ENCODE measurements at places on chromosomes 7 and 10.

DNA sequence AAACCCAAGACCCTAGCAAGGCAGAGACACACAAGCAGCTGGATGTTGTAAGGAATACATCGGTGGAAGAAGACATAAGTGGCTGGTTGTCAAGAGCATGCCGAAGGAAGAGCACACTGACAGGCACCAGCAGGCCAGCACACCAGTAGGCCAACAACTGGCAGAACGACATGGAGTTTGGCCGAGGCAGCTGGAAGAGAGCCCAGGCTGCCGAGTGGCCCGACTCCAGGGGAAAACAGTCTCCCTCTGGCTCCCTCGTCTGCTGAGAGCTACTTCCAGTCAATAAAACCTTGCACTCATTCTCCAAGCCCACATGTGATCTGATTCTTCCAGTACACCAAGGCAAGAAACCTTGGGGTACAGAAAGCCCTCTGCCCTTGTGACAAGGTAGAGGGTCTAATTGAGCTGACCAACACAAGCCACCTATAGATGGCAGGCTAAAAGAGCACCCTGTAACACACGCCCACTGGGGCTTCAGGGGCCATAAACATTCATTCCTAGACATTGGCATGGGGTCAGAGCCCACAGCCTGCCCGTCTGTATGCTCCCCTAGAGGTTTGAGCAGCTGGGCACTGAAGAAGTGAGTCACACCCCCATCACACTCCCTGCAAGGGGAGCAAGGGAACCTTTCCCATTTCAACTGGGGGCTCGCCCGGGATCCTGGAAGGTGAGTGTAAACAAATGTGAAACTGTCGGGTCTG is 14.7 kb upstream of the TNS3 start:
- peak; percentile 45 for DNase-seq

DNA sequence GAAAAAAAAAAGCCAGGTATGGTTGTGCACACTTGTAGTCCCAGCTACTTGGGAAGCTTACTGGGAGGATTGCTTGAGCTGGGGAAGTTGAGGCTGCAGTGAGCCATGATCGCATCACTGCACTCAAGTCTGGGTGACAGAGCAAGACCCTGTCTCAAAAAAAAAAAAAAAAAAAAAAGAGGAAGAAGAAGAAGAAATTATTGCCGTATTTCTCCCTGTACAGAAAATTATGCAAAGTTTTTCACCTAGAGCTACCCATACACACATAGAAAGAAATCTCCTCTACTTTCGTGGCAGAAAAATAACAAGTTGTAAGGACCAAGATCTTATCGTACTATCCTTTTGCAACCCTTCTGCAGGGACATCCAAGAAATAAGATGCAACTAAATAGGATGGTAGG is 25.5 kb downstream of the AKR1B1 start:
- no peak for DNase-seq

GRCh38 chr7:70681469-70682350 is 450.2 kb upstream of the GALNT17 start:
- DNase-seq, result no peak

GRCh38 chr7:16801111-16801542 is 3.7 kb downstream of the AGR2 start:
- no peak for DNase-seq

DNA sequence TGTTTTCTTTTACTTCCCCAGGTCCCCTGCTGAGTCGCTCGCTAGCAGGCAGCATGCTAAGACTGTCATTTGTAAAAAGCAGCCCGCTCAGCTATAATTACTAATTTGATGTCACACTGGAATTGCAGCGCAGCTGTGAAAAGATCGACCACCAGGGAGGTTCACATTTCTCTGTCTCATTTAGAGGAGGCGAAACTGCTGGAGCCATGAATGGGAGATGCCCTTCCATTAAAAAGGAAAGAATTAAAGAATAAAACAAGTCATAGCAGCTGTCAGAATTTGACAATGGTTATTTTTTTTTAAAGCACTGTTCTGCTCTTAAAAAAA is 153.5 kb downstream of the PIP4K2A start:
- no peak for DNase-seq

- no peak for DNase-seq
Observed at GRCh38 chr10:46222364-46222935, 64.3 kb upstream of the ANTXRL start.

DNA sequence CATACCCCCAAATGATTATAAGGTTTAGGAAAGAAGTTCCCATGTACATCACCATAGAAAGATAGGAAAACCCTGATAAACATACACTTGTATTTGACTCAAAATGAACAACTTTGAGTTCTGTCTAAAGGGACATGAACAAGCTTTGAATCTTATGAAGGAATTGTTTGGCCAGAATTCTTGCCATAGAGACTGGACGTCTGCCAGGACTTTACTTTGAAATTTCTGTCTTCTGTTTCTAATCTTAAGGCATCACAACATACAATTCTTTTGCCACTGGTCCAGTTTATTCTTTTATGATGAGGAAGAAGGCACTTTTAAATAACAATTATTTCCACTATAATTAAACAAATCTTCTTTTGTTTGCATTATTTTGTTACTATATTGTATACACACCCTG is 26.2 kb upstream of the CYP26C1 start:
- DNase-seq, result no peak

DNA sequence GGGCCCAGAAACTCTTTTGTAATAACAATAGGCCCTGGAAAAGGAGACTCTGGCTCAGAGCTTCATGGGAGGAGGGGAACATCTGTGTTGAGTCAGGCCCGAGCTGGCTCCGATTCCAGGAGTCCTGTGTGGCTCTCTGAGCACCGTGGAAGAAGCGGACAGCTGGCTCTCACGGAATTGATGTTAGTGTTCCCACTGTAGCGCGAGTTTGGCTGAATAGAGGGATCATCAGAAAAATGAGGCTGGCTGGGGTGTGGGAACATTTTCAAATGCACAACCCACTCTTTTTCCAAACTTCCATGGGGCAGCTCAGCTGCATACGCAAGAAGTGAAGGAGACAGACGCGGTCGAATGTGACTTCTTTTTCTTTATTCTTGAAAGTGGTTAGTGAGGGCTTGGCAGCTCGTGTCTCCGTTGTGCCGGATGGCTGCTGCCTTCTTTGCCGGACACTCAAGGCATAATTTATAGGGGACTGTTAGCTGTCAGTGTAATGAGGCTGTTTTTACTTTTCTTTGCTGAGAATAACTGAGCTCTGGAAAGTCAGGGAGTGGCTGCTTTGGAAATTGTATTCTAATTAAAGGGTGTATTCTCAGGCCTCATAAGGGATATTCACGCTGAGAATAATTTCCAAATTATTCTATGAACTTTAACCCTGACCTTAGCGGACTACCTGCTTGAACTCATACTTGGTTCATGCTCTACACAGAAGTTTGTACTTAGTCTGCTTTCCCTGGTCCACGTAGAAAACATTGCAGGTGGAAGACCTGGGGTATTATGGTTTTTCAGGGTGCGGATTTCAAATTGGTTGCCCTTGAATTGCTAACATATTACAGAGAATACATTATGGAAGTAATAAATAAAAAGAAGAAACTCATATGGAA is 23.1 kb downstream of the MDFIC start:
- no peak for DNase-seq

DNA sequence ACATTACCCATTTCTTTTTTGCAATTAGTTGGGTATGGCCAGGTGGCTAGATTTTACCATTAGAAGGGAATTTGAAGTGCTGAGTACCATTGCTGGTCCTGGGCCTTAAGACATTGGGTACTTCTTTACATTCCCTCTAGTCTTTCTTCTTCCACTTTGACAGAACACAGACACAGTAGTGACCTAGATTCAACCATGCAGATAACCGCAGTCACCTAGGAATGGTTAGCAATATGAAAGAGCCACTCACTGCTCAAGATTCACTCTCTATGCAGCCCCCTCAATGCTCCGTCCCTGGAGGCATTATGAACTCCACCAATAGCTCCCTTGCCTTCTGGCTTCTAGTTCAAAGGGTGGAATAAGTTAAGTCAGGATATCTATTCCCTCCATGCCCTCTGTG is 16.2 kb upstream of the PON1 start:
- no peak for DNase-seq

DNA sequence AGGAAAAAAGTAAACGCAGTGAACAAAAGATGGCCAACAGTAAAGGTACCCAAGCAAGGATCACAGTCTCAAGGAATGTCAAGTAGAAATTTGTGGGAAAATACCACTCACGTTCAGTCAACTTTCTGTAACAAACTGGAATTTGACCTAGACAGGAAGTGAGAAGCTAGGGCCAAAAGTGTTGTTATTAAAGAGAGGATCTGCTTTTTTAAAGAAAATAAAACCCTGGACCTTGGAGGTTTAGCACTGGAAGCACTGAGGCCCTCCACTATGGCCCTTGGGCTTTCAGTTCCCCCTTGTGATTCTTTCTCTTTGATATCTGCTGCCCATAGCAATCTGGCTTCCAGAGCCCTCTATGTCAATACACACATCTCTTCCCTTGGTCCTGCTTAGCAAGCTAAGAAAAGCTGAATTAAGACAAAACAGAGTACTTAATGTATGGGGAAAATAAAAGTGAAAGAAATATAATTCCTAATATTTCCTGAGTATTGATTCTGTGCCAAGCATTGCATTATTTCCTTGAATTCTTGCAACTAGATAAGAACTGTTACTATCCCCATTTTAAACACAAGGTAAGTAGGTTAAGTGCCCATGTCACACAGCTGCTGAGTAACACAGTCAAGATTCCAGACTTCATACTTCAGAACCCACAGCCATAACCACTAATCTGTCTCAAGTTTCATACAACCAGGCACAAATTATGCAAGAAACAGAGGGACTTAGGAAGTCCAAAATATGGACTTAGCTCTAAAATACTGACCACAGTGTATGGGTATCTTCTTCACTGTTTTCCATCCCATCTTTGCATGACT is 2.6 kb upstream of the ZNF438 start:
- no peak for DNase-seq

GRCh38 chr10:79057481-79058275 is 11.1 kb upstream of the ZMIZ1 start:
- no peak for DNase-seq

DNA sequence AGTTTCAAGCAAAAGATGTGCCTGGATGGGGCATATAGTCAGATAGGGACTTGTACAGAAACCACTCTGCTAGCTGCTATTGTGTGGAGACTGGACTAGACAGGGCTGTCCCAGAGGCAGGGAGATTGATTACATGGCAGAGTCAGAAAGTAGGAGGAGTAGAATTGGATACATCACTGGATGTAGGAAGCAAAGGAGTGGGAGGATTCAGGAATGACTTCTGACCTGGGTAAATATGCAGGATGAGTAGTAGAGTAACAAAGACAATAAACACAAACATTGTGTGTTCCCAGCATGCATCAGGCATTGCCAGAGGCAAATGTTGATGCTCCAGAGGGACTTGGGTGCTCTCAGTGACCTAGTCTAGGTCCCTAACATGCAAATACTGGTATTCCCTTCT is 30.9 kb upstream of the MAT1A start:
- DNase-seq, result no peak

DNA sequence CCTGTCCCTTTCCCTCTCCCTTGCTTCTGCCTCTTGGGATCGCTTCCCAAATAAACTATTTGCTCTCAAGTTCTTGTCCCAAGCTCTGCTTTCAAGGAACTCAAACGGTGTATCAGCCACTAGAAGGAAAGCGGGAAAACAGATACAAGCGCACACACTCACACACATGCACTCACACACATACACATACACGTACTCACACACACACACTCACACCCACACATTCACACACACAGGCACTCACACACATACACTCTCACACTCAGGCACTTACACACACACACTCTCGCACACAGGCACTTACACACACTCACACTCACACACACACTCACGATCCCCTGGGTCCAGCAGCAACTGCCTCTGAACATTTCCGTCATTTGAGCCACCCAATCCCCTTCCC is 121.9 kb downstream of the RAB11FIP2 start:
- DNase-seq, result no peak

DNA sequence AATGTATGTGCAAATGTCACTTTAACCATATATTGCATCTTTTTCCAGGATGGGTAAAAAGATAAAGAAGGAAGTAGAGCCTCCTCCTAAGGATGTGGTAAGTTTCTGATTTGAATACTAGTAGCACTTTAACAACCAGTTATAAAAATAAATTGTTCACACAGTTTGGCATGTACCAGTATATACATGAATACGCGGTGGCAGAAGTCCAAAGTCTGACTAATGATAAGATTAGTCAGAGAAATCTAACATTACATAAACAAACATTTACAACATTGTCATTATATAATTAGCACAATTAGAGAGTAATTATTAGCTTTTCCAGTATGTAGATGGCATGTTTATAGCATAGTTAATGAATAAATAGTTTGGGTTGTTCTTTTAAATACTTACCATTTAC is 4.1 kb downstream of the ARMC3 start:
- no peak for DNase-seq

GRCh38 chr10:130928306-130928705 is 383.2 kb downstream of the TCERG1L start:
- no peak for DNase-seq

DNA sequence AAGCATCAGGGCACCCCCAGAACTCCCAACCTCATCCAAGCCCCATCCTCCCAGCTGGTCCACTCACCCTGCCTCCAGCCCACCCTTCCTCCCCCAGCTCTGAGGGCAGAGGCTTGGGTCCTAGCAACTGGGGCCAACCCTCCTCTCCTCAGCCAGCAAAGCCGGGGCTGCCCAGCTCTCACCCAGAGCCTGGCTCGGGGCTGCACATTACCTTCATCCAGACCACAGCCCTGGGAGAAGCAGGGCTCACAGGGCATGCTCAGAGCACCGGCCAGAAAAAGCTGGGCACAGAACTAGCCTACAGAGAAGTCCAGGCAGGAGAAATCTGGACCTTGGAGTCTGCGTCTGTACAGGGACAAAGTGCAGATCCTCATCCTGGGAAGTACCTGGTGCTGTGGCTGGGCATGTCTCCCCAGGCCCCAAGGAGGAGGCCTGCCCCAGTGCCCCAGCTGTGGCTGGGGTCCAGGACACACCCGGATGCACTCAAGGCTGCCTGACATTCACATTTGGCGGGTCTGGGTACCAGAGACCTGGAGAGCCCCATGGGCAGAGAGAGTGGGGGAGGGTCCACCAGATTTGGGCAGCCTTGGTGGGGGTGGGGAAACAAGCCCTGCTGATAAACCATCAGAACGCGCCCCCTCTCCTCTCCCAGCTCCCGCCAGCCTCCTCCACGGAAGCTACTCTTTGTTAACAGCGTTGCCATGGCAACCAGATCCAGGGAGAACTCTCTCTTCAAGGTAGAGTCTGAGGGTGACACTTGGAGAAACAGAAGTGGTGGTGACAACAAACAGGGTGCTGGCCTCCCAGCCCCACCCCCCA is 5.1 kb downstream of the RASGEF1A start:
- DNase-seq, result no peak

DNA sequence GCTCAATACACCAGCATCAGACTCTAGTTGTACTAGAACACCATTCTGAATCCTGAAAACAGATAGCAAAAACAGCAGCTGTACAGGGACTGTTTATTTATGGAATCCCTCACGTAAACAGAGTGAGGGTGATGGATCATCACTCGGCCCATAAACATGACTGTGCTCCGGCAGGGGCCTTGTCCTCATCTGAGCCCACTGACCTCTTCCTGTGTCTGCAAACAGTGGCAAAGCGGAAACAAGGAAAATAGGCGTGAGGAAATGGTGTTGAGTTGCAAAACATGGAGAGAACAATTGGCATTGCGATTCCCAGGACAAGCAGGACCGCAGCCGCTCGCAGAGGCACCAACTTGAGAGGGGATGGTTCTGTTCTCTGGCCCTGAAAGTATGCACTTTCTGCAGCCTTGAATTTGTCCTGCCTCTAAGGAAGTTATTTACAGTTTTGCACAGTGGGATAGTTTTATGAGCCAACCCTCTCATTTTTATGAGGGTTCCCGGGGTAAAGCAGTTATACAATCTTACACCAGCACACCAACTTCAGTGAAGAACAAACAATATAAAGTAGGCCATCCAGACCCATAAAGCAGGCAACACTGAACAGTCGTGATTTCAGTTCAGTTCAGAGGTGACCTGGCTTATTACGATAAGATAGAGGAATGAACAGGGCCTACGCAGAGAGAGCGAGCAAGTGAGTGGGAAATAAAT is 248.0 kb upstream of the FZD8 start:
- DNase-seq, result no peak
